A549 treated with GW870086 at 1 μM for 4 hours (cell line): ENCODE measurements at places on chromosomes 12 and 14. TPM values are rescaled to one million over a fixed set of nuclear protein-coding genes. Genes with fewer than 3 reads are reported as not detected.

Gene MGAT4C
- total RNA-seq, result 0.06 TPM in 2 of 5 replicates, not detected in the others

Gene PPP4R3A
- 65.6 to 75.3 TPM (median 69.2 TPM) in 5 replicates for total RNA-seq

Gene AQP2
- total RNA-seq, result not detected in 5 replicates

Gene PEBP1
- total RNA-seq, result 221 to 286 TPM (median 273 TPM) in 5 replicates

Gene SSTR1
- total RNA-seq, result 0.03 TPM in 1 of 5 replicates, not detected in the others

Gene CTSG
- not detected in 5 replicates for total RNA-seq

Gene LTBP2
- 9.7 to 13.1 TPM (median 11.0 TPM) in 5 replicates for total RNA-seq

Gene OVCH1
- total RNA-seq, result not detected in 5 replicates

Gene SRGAP1
- 8.8 to 10.5 TPM (median 10.1 TPM) in 5 replicates for total RNA-seq

Gene EXOC3L4
- 0.82 to 2.4 TPM (median 1.8 TPM) in 5 replicates for total RNA-seq

Gene OR4E2
- total RNA-seq, result not detected in 5 replicates

Gene AMDHD1
- total RNA-seq, result 1.9 to 2.8 TPM (median 2.2 TPM) in 5 replicates

Gene SERPINA9
- total RNA-seq, result not detected in 5 replicates

Gene FGF6
- not detected in 5 replicates for total RNA-seq

Gene GALNT9
- total RNA-seq, result 4.8 to 7.7 TPM (median 6.2 TPM) in 5 replicates

Gene GLI1
- total RNA-seq, result 4.9 to 8.1 TPM (median 6.6 TPM) in 5 replicates

Gene RNF212B
- total RNA-seq, result not detected in 5 replicates

Gene PTGER2
- 2.2 to 3.8 TPM (median 3.2 TPM) in 5 replicates for total RNA-seq

Gene FAIM2
- total RNA-seq, result 0.28 TPM in 1 of 5 replicates, not detected in the others

Gene ANKS1B
- 0.37 to 0.67 TPM (median 0.58 TPM) in 5 replicates for total RNA-seq

Gene COPS7A
- total RNA-seq, result 48.9 to 55.9 TPM (median 52.8 TPM) in 5 replicates

Gene OTOGL
- not detected in 5 replicates for total RNA-seq

Gene PIWIL1
- total RNA-seq, result 0.27 TPM in 1 of 5 replicates, not detected in the others

Gene IQSEC3
- total RNA-seq, result 0.01 to 0.02 TPM in 2 of 5 replicates, not detected in the others

Gene ARHGAP9
- 0.24 to 0.94 TPM (median 0.82 TPM) in 5 replicates for total RNA-seq

Gene POTEG
- 0.06 TPM in 1 of 5 replicates, not detected in the others for total RNA-seq

Gene TMBIM6
- 390 to 492 TPM (median 490 TPM) in 5 replicates for total RNA-seq

Gene GYS2
- total RNA-seq, result not detected in 5 replicates

Gene LRCOL1
- total RNA-seq, result not detected in 5 replicates

Gene AQP6
- not detected in 5 replicates for total RNA-seq

Gene KRT78
- total RNA-seq, result 0.06 to 0.25 TPM in 2 of 5 replicates, not detected in the others

Gene HSP90AA1
- 693 to 953 TPM (median 747 TPM) in 5 replicates for total RNA-seq

Gene RDH5
- 1.3 to 2.5 TPM (median 2.4 TPM) in 5 replicates for total RNA-seq

Gene ALG10B
- 3.2 to 5.8 TPM (median 5.4 TPM) in 5 replicates for total RNA-seq
